ENCODE measurements at places on chromosomes 12 and 14.
A peak's percentile ranks its signal among the peaks of the same experiment; 100 is the strongest.

DNA sequence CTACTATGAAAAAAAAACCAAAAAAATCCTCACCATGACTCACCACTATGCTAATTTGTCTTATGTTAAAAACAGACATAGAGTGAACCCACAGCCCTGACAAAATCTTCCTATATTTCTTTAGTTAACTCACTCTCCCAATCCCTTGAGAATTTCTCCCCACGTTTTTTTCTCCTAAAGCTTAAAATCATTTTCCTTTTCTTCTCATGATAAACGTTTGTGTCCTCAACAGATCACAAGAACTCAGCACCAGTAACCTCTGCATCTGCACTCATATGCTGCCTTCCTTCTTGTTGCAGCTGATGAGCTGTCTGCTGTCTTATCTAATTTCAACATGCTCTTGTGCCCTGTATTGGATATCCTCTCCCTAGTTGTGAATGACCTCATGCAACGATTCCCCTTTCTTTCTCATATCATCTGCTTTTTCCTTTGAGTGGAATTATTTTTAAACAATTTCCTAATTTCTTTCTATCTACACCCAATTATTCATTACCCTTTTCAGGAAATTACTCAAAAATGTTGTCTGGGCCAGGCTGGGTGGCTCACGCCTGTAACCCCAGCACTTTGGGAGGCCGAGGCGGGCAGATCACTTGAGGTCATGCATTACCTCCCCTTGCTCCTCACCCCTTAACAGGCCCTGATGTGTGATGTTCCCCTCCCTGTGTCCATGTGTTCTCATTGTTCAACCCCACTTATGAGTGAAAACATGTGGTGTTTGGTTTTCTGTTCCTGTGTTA, 427.5 kb upstream of the MGAT4C start:
- DNase-seq: no peak

- no peak for DNase-seq
Measured at GRCh38 chr12:115421350-115421749, 737.4 kb upstream of the TBX3 start.

GRCh38 chr12:1799882-1800400, 20.4 kb upstream of the LRTM2 start:
- DNase-seq: no peak

DNA sequence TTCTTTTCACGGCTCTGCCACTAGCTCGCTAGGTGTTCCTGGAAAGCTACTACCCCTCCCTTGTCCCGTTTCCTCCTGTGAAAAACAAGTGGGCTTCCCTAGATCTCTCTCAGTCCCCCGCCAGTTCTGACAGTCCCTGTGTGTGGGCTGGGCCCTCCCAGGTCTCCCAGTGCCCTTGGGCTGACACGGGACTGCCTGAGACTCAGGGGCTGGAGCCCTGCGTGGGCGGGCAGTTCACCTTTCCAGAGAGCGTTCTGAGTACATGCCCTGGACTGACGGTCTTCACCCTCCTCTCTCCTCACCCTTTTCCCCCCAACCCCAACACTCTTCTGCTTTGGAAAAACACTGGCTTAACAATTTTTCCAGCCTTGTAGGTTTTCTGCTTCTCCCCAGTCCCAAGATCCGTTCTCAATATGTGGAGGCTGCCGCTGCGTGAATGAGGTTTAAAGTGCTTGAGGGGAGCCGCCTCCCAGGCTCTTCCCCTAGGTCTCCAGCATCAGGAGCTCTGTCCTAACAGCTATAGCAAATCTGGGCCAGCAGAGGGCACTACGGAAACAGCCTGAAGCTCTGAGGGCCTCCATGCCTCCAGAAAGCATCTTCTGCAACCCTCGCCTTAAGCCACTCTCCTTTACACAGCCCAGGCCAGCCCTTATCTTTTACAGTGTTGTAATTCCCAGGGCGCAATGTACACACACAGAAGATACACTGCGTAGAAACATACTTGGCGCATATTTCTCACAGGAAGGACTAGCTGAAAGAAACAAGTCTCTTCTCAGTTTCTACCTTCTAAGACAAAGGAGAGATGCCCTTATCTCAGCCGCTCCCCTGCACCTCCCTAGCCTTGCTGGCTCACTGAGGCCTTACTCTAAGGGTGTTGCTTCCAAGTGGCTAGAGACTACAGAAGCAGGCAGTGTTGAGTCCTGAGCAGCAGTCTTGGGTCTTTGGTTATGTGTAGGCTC, 10.4 kb upstream of the DCD start:
- peak; percentile 46 for DNase-seq

GRCh38 chr14:61346221-61346620, 24.8 kb downstream of the PRKCH start:
- no peak for DNase-seq

DNA sequence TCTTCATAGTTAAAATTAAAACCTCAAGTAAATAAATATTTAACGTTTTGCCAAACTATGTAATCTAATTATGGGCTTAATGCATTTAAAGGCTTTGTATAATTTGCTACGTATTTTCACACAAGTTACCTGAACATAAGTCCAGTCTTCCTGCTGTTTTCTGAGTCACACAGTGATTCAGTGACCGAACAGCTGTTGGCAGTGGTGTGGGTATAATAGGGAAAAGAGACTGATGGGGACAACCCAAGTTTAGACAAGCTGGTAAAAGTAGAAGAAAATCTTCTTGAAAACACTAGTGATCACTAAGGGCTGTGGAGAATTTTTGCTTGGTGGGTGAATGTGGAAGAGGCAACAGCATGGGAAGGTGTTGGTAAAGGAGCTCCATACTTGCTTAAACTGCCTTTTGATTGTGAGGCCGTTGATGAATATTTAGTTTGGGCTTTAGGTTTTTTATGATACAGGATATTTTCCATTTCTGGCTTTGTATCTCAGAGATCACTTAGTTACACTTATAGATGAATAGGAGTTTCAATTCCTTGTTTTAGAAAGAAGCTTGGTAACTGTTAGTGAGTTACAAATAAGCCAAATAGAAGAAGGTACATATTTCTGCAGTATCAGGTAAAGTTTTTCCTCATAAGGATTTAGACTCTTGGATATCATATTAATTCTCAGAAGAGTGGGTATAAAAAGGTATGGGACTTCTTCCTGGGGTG, 23.9 kb downstream of the LRRK2 start:
- DNase-seq: no peak
